ENCODE measurements at places on chromosomes 13 and 19.

DNA sequence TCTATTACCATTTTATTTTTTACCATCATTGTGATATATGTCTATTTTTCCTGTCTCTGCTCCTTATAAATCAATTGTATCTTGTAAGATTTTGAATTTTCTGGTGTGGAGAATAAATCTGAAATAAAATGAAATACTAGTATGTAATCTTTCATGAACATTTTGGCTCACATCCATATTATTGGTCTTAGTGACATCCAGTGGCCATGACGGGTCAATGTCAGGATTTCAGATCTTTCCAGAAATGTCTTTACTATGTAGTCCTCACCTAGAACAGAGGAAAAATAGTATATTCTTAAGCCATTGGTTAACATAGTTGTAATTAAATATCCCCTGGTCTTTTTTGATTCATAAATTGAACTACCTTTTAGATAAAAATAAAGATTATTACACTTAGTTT lies 109.8 kb upstream of the GPC6 start:
- DNase-seq, result no peak

GRCh38 chr13:99086267-99087097 lies 108.6 kb upstream of the DOCK9 start:
- DNase-seq, result peak; percentile 50

DNA sequence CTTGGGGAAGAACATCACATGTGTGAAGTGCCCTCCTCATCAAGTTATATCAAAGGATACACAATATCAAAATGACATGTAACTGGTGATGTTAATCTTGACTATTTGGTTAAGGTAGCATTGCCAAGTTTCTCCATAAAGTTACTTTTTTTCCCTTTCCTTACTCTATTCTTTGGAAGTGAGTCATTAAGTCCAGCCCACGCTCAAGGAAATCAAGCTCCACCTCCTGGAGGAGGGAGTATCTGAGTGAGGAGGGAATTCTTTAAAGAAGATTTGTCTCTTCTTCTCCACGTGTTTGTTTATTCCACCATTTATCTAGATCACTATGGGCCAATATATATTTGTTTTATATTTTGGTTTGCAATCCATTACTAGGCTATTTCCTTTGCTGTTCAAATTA lies 33.6 kb upstream of the FNDC3A start:
- DNase-seq, result no peak

DNA sequence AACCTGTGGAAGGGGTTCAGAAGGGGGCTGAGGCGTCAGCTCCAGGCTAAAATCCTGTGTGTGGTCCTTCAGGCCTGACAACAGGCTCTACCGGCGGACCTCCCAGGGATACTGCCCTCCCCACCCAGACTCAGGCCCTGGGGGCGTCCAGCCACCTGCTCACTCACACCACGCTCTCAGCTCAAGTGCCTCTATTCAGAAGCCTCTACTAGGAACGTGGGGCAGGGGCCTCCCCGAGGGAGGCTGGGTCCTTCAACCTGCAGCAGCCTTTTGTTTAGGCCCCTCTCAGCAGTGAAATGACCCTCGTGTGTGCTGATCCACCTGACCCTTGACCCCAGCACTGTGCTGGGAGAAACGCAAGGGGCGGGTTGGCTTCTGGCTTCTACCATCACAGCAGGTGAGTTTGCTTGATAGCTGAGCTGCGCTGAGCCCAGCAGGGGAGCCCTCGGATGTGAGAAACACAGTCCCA lies 10.6 kb downstream of the PLPP2 start:
- DNase-seq, result no peak

GRCh38 chr13:31394506-31394905 lies 194.7 kb downstream of the B3GLCT start:
- no peak for DNase-seq

DNA sequence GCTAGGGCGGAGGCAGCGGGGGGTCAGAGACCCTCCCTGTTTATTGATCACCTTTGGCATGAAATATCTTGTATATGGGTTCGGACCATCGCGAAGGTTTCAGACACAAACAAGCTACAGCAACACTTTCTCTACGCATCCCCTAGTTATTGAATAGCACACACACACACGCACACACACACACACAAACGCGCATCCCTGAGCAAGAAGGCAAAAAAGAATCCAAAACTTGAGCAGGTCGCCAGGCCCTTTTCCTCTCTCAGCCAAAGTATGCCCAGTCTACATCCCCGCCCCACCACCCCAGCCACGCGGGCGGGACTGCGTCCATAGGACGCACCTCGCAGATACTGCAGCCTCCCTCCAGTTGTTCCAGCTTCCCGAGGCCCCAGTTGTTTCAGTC lies 16.0 kb downstream of the POU4F1 start:
- no peak for DNase-seq

- DNase-seq, result no peak
These were observed 160.5 kb downstream of the LACC1 start for GRCh38 chr13:44040070-44040817.

- no peak for DNase-seq
These were observed 925.9 kb upstream of the SLITRK6 start for GRCh38 chr13:86725105-86725504.

GRCh38 chr13:95437561-95437960 lies 115.0 kb upstream of the CLDN10 start:
- DNase-seq, result no peak

- no peak for DNase-seq
These were observed 177.1 kb downstream of the KCNRG start for GRCh38 chr13:50192272-50192813.

DNA sequence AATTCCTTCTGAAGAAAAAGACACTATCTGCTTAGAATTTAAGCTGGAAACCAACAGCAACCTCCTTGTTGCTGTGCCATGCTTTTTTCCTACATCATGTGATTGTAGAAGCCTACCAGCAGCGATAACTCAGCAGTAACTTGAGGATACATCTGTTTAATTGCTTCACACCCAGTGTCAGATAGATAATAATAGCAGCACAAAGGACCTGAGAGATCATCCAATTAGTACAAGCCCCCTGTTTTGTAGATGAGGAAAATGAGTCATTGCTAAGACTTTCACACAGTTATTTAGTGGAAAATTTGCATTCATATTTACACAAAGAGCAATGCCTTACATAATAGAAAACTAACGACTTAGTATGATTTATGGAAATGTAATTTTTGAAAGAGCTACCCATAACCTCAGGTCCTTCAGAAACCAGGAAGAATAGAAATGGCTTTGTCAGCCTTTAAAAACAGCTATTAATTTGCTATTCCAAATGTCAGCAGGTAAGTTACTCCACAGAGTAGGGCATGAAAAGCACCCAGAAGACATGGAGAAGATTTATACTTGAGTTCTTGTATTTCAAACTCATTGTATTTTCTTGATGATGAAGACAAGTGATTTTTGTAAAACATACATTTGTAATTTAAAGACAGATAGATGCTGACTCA lies 93.7 kb upstream of the SGCG start:
- DNase-seq, result no peak

DNA sequence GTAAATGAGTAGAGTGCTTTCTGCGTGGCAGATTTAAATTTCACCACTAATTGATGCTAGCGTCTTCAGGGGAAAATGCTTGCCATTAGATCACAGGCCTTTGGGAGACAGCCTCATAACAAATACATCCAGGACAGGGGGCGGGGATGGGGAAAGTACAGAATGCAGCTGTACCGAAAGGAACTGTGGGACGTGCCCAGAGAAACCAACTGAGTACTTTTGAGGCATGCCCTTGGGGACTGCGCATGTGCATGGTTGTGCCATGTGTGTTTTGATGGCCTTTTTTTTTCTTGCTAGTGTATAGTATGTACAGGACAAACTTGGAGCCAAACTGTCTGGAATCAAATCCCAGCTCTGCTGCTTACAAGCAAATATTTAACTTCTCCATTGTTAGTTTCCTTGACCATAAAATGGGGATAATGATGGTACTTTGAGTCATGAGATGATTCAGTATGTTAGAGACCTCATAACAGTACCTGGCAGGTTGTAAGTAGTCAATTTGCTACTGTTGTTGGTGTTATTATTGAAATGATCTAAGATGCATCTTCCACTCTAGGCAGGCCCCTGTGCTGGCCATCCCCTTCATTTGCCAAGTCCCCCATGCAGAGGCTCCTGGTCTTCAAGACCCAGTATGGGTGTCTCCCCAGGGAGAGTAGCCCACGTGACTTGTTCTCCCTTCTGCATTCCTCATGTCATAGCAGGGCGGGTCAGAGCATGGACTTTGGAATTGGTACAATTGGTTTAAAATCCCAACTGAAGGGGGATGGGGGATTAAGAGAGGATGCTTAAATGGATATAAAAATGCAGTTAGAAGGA lies 68.3 kb upstream of the NPAS1 start:
- no peak for DNase-seq

- DNase-seq, result no peak
These were observed 74.3 kb upstream of the ATP12A start for GRCh38 chr13:24605923-24606372.

DNA sequence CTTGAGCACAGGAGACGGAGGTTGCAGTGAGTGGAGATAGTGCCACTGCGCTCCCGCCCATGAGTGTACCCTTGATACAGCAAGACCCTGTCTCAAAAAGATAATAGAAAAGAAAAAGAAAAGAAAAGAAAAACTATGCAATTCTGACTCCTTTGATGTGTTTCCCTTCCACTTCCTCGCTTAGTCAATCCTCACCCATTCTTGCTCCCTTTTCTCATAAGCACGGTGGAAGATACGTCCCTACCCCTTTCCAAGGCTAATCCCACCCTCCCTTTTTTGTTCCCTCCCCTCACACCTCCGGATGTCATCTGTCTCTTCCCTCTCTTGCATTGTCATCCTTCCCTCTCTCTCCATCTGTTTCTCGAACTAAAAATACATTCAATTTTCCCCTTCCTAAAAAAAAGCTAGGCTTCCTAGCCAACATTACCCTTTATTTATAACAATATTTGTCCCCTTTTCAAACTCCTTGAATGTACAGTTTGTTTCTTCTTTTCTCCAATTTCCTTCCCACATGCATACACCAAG lies 40.5 kb upstream of the ITM2B start:
- DNase-seq, result no peak

GRCh38 chr19:29323021-29323430 lies 110.1 kb upstream of the UQCRFS1 start:
- DNase-seq, result no peak
